ENCODE measurements at places on chromosomes 16 and 17.
A peak's percentile ranks its signal among the peaks of the same experiment; 100 is the strongest.

DNA sequence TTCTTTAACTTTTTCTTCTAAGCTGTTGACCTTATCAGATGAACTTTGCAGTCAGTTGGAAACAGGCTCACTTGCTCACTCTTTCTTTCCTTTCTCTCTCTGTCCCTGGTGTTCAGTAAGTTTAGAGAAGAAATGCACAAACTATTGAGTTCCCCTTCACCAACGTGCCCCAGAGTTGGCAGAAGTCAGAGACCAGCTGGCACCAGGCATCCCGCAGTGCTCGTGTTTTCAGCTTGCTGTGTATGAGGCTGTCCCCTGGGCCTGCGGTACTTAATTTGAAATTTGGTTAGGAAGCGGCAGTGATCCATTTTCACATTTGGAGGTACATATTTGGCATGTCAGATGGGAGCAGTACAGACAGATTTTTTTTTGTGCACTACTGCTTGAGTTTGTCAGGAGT is 258.6 kb downstream of the SNX29 start:
- DNase-seq, result peak; percentile 28

- DNase-seq, result no peak
Measured at GRCh38 chr17:80564545-80564944, 19.9 kb downstream of the RPTOR start.

DNA sequence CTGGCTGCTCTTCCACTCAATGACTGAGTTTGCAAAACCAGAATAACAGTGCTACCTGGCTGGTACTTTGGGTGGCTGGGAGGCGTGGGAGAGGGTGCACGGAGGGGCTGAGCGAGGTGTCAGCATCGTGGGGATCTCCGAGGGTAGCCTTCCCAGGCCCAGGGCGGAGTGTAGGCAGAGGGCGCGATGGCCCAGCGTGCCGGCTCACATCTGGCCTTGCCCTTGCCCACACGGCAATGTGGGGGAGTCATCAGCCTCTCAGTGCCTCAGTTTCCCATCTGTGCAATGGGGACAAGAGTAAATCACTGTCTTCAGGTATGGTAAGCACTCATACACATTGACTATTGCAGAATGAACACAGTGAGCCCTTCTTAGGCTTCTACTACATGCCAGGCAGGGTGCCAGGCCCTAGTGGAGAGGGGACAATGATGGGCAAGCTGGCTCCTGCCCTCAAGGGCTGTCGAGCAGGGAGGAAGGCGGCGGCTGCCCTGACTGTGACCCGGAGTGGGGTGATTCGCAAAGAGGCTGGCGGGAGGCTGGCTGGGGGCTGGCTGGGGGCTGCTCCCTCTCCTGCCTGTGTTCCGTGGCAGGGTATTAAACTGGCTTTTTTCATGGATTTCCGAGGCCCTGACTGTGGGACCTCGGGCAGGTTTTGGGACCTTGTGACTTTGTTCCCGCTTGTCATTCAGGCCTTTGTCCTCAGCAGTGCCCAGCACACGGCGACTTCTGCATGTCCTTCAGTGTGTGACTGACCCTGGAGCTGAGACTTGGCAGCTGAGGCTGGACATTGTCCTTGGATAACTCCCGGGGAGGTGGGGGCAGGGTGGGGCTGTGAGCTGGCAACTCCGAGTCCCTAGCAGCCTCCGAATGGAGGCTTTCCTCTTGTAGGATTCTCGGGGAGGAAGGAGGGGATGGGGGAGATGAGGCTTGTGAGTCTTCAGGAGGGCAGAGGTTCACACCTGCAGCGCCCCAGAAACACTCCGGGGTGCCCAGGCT is 243.1 kb downstream of the SEC14L1 start:
- no peak for DNase-seq

GRCh38 chr16:4684058-4684715 is 9.2 kb upstream of the NUDT16L1 start:
- DNase-seq, result no peak

- no peak for DNase-seq
Measured at GRCh38 chr17:3735515-3735914, 11.8 kb downstream of the HASPIN start.

DNA sequence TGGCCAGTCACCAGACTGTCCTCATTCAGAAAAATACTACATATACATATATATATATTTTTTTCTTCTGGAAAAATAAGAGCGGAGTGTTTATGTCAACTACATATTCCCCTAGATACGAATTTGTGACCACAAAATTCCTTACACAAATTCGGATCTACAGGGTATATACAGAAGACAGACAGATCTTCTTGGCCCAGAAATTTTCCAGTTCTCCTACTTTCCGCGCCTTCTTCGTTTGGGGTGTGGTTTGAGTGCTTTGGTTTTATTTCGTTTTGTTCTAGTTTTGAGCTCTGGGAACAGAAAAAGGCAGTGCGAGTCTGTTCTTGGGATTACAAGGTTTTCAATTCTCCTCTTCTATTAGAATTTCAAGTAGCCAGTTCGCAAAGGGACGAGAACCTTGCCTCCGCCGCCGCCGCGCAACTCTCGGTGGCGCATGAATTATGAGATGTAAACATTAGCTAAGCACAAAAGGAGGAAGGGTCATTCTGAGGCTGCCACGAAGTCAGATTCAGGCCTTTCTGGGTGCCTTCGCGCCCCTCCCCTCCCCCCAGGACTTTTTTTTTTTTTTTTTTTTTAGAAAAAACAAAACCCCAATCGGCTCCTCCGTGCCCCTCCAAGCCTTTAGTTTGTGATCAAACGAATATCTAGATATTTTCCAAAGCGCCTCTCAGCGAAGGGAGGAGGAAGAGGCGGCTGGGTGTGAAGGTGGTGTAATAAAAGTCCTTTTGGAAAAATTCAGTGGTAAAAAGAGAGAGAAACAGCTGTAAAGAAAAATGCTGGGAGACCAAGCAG is 1.8 kb upstream of the HOXB4 start:
- no peak for DNase-seq

- no peak for DNase-seq
Measured at GRCh38 chr16:82329504-82330192, 159.6 kb upstream of the MPHOSPH6 start.

- no peak for DNase-seq
Measured at GRCh38 chr17:50944054-50944901, 78.1 kb upstream of the TOB1 start.

DNA sequence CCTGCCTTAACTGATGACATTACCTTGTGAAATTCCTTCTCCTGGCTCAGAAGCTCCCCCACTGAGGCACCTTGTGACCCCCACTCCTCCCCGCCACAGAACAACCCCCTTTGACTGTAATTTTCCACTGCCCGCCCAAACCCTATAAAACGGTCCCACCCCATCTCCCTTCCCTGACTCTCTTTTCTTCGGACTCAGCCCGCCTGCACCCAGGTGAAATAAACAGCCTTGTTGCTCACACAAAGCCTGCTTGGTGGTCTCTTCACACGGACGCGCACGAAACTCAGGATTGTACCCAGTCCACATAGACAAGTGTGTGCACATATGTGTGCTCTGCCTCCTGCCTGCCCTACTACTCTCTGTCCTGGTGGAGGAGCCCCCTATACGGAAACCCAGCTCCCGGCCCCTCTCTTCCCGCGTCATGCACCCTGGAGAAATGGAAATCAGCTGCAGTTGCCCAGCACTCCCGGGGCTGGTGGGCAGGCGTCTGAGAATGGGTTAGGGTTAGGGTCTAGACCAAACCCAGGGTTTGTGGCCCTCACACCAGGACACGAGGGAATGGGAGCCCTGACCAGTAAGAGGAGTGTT is 2.4 kb upstream of the RHBDF1 start:
- DNase-seq, result no peak

- no peak for DNase-seq
Measured at GRCh38 chr16:46949241-46949892, 24.1 kb downstream of the DNAJA2 start.

- DNase-seq, result no peak
Measured at GRCh38 chr17:68377771-68378267, 79.5 kb downstream of the WIPI1 start.

- no peak for DNase-seq
Measured at GRCh38 chr17:41864498-41864835, 756 bp downstream of the KLHL11 start.

Data from dorsolateral prefrontal cortex (tissue), 122 donors.